ENCODE measurements at places on chromosomes 6 and 20.

- DNase-seq, result peak; percentile 78
Observed at GRCh38 chr6:30769088-30769852, 24.9 kb upstream of the IER3 start.

DNA sequence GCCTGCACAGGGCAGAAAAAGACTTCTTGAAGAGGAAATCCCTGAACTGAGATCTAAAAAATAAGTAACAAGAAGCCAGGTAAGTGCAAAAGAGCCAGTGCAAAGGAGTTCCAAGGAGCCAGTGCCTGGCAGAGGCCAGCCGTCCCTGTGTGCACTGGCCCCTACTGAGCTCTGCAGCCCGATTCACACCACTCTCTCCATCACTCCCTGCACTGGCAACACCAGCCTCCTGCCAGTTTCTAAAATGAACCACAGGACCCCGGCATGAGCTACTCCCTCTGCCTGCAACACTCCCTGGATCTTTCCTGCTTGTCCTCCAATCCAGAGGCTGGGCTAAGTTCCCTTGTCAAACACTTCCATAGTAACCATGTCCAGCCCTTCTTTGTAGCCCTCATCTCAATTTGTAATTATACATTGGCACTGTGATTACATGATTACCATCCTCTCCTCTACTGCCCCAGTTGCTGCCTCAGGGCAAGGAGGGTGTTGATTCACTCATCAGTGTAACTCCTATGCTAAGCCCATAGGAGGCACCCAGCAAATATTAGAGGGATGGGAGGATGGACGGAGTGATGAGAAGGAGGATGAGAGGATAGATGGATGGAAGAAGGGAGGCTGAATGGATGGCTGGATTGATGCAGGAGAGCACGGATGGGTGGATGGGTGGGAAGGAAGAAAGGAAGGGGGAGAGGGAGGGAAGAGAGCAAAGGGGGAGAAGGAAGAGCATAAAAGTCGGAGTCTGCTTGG is 49.3 kb downstream of the SIRPA start:
- DNase-seq, result no peak

GRCh38 chr20:47638851-47639250 is 137.2 kb downstream of the NCOA3 start:
- DNase-seq, result no peak

GRCh38 chr6:37279366-37280134 is 21.6 kb upstream of the TMEM217 start:
- DNase-seq, result no peak

GRCh38 chr20:59018817-59019216 is 412 bp upstream of the TUBB1 start:
- no peak for DNase-seq

DNA sequence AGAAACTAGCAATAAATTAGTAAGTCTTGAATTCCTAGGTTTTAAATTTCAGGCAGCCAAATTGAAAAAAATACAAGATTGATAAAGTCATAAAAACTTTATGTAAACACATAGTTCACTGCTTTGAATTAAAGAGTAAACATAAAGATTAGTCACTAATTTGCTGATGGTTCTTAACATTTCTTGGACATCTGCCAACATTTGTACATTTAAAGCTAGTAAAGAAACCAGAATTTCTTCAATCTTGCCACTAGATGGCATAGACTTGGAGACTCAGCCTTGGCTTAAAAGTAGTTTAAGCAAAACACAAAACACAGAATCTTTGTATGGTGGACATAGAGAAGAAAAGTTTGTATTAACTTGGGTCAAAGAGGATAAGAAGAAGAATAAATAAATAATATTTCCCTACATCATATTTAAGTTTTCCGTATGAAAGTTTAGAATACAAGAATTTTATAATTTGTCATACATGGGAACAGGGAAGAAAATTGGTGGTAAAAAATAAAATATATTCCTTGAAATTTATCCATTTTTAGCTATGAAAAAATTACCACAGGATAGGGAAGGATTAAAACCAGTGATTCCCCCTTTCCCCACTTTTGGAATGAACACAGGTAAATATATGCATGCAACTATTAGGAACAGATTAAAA is 41.7 kb upstream of the FAM135A start:
- no peak for DNase-seq

- no peak for DNase-seq
Observed at GRCh38 chr6:34020807-34021553, 124.9 kb downstream of the GRM4 start.

DNA sequence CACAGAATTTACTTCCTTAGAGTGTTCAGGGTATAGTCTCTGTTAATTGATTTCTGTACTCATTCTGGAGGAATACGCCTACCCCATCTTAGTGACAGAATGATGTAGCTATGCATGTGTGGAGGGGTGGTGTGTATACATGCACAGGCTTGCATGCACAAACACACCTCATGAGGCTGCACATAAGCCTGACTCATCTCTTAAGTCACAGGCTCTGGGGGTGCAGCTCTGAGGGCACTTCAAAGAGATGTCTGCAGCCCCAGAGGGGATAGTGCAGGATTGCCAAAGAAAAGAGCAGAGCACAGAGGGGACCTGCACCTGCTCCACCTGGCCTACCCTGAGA is 24.6 kb downstream of the TBX18 start:
- no peak for DNase-seq

- no peak for DNase-seq
Observed at GRCh38 chr20:19251958-19252357, 39.5 kb downstream of the SLC24A3 start.

DNA sequence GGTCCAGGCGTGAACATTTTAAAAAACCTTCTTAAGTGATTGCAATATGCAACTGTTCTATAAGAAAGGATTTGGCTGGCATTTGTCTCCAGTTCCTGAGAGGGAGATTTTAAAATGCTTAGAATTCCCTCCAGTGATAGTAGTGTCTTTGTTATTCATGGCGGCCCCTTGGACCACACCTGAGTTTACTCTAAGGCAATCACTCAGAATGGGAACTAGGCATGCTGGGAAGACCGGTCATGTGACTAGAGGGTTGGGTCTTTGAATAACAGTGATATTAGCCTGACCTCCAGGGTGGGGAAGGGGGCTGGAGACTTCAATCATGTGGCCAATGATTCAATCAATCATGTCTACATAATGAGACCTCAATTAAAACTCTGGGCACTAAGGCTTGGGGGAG is 50.7 kb upstream of the UTRN start:
- DNase-seq, result no peak

- no peak for DNase-seq
Observed at GRCh38 chr6:113980937-113981554, 10.1 kb upstream of the HDAC2 start.

GRCh38 chr20:59404749-59405148 is 104.3 kb downstream of the EDN3 start:
- no peak for DNase-seq
